ENCODE measurements at places on chromosomes 5 and 9.
A peak's percentile ranks its signal among the peaks of the same experiment; 100 is the strongest.

GRCh38 chr5:169148138-169148740, 152.7 kb downstream of the SLIT3 start:
- DNase-seq = no peak

DNA sequence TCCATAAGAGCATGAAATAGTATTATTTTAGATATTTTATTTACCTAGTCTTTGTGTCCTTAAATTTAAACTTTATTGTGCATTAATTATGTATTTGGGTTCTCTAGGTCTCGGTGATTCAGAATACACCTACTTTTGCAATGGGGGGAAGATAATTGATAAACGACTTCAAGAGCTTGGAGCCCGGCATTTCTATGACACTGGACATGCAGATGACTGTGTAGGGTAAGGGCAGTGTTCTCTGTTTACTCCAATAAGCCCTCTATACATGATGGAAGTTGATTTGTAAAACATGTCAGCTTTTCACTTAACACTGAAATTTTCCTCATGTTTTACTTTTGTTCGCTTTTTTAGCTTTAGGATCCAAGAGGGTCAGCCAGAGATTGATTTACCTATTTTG, 6.2 kb downstream of the MTRR start:
- DNase-seq = no peak

DNA sequence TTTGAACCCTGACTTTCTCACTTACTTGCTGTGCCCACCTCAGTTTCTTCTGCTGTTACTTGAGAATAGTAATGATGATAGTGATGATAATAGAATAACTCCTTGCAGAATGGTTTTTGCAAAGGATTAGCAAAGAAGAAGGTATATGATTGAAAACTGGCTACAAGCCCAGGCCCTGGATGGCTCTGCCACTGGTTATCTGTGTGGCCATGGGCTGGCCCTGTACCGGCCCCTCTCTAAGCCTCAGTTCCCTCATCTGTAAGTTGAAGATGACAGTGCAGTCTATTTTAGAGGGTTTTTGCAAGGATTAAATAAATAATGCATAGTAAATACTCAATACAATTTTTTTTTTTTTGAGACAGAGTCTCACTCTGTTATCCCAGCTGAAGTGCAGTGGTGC, 6.2 kb downstream of the TTLL11 start:
- no peak for DNase-seq

DNA sequence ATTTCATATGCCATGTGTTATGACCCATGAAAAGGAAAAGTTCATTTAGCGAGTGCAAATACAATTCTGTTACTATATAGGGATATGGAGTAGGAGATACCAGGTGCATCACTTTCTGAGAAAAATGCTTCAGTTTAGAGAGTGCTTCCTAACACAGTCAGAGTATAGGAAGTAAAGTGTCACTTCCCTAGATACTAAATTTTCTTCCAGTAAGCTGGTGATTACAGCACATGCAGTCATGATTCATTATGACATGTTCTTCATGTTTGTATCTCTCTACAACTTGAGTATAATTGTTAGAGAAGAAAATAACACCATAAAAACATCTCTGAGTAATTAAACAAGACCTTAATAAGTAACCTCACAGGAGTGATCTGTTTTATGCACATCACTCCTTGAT, 837.0 kb downstream of the DNAH5 start:
- DNase-seq = no peak

- no peak for DNase-seq
Observed at GRCh38 chr9:37034938-37035647, 1.0 kb upstream of the PAX5 start.

DNA sequence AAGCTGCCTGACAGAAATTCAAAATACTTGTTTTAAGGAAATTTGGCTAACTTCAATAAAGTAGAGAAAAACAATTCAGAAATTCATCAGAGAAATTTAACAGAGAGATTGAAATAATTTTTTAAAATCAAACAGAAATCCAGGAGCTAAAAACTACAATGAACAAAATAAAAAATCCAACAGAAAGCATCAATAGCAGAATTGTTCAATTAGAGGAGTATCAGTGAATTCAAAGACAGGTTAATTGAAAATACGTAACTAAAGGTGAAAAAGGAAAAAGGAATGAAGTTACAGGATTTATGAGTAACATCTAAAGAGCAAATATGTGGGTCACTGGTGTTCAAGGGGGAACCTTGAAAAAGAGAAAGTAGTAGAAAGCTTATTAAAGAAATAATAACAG, 36.8 kb downstream of the FANCC start:
- DNase-seq = no peak

- peak; percentile 27 for DNase-seq
Observed at GRCh38 chr9:113299800-113300292, 3.3 kb downstream of the RNF183 start.

GRCh38 chr5:176420086-176420485, 3.7 kb upstream of the CLTB start:
- DNase-seq = no peak

DNA sequence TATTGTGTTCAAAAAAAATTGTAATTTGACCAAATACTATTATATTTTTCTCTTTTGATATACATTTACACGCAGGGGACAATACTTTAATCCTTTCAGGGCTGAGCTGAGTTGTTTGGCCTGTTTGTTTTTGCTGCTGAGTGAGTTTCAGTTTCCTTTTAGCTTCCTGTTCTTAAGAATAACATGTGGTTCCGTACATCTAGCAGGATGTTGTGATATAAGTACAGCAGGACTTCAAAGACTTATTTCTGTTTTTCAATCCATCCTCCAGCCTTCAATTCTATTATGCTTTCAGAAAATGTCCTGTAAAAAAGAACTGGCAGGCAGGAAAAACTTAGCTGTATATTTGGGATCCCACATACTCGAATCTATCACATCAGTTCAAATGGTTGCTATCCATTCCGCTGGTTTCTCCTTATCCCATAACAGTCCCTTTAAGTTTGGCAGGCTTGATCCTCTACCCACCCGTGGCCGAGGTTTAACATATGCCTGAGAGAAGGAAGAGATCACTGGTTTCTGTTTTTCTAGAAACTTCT, 1037.3 kb upstream of the ACO1 start:
- peak; percentile 15 for DNase-seq

- DNase-seq = no peak
Observed at GRCh38 chr5:17213938-17214337, 3.5 kb upstream of the BASP1 start.

GRCh38 chr5:19853616-19854240, 134.3 kb downstream of the CDH18 start:
- peak; percentile 87 for DNase-seq

- DNase-seq = no peak
Observed at GRCh38 chr9:78698371-78698770, 401.4 kb downstream of the PSAT1 start.

Data from fibroblast of skin of right quadriceps (primary cell).